ENCODE measurements at places on chromosomes 6 and 20.
A peak's percentile ranks its signal among the peaks of the same experiment; 100 is the strongest.

GRCh38 chr6:139367810-139368351 is 6.6 kb downstream of the CITED2 start:
- peak; percentile 17 for DNase-seq

GRCh38 chr20:32458061-32458836 is 100.1 kb downstream of the ASXL1 start:
- no peak for DNase-seq

- no peak for DNase-seq
Measured at GRCh38 chr6:20188630-20189075, 23.6 kb downstream of the MBOAT1 start.

DNA sequence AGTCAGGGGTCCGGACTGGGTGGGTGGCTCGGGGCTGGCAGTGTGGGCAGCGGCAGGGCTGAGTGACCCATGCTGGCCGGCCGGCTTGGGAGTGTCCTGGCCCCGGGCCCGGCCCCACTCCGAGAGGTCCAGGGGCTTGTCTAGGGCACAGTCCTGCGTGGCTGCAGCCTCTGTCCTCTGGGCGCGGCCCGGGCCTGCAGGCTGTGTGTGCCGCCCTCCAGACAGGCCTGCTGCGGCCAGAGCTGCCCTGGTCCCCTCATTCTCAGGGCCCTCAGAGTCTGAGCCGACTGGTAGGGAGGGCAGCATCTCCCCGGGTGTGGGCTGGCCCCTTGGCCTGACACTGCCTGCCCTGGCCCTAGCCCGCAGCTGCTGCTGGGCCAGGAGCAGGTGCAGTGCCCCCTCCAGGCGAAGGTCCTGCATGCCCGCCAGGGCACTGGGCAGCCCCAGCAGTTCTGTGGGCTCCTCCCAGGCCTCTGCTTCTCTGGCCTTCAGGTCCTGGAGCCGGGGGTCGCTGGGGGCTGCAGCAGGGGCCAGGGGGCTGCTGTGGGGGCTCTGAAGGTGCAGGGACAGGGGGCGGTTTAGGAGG is 6.9 kb upstream of the CABLES2 start:
- no peak for DNase-seq

- no peak for DNase-seq
Measured at GRCh38 chr6:89790403-89790802, 29.2 kb downstream of the MDN1 start.

GRCh38 chr6:117711369-117711768 is 36.1 kb downstream of the NUS1 start:
- no peak for DNase-seq

GRCh38 chr6:141700819-141701218 is 431.9 kb upstream of the GJE1 start:
- DNase-seq = peak; percentile 32

DNA sequence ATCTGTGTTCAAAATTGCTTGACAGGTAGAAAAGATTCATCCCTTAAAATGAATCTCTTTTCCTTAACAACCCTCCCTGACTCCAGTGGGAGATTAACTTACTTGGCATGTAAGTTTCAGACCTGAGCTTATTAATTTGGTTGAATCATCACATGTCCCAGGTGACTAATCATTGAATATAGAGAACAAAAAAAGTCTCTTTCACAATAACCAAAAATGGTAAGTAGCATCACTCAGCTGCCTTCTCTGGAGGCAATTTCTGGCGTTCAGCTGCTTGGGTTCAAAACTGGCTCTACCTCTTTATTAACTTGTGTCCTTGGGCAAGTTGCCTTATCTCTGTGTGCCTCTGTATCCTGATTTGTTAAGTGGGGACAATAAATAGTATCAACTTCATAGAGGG is 2.9 kb downstream of the C6orf141 start:
- peak; percentile 67 for DNase-seq

DNA sequence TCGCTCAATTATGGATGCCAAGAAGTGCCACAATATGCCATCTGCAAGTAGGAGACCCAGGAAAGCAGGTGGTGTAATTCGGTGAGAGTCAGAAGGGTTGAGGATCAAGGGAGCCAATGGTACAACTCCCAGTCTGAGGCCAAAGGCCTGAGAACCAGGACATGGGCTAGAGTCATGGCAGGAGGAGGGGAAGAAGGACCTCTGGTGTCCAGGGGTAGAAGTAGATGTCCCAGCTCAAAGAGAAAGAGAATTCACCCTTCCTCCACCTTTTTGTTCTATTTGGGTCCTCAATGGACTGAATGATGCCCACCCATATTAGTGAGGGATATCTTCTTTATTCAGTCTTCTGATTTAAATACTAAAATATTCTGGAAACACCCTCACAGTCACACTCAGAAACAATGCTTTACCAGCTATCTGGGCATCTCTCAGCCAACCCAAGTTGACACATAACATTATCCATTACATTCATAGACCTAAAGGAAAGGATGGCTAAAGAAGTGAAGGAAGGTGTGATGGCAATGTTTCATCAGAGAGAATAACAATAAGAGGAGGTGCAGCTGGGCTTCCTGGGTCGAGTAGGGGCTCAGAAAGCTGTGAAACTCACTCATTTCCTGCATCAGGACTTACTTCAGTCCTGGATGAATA is 21.2 kb upstream of the HLA-DQA1 start:
- DNase-seq = no peak

- peak; percentile 62 for DNase-seq
Measured at GRCh38 chr6:152270301-152270925, 366.7 kb downstream of the SYNE1 start.

- no peak for DNase-seq
Measured at GRCh38 chr20:63883201-63883593, 11.7 kb upstream of the DNAJC5 start.

All from fibroblast of upper back skin (primary cell).